ENCODE measurements at places on chromosomes 3 and 15.

GRCh38 chr3:24548278-24548677 is 53.6 kb upstream of the THRB start:
- no peak for DNase-seq

GRCh38 chr3:15750143-15750542 is 47.6 kb downstream of the ANKRD28 start:
- DNase-seq, result no peak

DNA sequence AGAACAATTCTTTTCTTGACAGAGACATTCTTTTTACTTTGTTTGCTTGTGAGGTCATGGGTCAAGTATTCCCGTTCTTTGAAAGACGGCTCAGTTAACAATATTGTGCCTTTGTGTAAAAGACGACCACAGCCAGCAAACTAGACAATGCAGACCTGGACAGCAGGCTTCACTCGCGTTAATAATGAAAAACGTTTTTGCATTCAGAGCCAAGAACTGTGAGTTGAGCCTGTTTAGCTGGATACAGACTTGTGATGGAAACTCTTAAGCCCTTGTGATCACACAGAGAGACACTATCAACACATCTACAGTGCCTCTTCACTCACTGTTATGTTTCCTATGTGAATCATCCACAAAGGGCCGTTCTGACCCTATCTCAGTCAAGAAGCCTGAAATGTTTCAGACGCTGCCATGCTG is 37.3 kb upstream of the CMTM7 start:
- DNase-seq, result no peak

DNA sequence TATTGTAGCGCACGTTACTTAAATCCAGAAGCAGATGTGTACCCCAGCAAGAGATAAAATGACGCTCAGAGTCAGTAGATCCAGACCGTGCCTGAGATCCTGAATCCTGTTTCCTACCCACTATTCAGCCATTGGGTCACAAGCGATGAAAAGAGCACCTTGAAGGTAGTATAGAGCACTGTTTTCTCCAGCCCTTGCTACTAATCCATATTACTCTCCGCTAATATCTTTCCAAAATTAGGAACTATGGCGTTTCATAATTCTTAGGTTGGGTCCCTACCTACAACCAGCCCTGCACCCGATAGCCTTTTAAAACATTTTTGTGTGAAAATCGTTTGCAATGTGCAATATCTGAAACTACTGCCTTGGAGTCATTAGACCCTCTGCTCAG is 596 bp downstream of the BTD start:
- DNase-seq, result no peak

DNA sequence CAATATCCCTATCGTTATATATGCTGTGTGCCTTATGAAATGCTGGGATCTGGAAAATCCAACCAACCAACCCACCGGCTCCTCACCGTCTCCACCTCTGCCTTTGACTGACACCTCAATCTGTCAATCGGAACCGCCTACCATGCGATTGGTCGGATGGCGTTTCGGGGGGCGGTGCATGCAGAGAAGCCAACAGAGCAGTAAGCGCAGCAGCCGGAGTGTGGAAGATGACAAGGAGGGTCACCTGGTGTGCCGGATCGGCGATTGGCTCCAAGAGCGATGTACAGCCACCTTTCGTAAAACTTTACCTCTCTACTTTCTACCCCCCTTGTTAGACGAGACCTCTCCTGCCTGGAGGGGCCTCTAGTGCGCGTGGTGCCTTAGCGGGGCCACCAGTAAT is 6.3 kb downstream of the CLK3 start:
- DNase-seq, result no peak

DNA sequence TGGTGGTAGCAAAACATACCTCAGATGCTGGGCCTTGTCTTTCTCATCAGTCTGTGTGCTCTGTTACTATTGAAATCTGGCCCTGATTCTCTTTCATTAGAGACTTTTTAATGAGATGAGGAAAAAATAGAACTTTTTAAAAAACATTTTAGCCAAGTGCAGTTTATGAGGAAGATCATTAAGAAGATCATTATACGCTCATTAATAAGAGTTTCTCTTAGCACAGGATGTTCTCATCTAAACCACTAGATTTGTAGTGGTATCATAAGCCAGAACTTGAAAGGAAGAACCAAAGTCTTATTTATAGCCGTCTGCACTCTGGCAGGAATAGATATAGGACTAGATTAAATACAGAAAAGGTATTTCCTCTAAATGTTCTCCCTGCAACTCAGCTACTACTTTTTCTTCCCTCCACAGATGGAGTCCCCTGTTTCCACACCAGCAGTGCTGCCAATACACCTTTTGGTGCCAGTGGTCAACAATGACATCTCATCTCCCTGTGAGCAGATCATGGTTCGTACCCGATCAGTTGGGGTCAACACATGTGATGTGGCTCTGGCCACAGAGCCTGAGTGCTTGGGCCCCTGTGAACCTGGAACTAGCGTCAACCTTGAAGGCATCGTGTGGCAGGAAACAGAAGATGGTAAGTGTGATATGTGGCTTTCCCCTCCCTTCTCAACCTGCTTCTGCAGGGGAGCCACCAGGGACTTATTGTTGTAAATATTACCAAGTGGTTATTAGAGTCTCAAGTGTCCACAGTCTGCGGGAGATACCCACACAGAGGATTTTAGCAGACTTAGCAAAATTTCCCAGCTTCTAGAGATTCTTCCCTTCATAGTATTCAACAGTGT is 152.8 kb downstream of the RBPMS2 start:
- peak; percentile 12 for DNase-seq

DNA sequence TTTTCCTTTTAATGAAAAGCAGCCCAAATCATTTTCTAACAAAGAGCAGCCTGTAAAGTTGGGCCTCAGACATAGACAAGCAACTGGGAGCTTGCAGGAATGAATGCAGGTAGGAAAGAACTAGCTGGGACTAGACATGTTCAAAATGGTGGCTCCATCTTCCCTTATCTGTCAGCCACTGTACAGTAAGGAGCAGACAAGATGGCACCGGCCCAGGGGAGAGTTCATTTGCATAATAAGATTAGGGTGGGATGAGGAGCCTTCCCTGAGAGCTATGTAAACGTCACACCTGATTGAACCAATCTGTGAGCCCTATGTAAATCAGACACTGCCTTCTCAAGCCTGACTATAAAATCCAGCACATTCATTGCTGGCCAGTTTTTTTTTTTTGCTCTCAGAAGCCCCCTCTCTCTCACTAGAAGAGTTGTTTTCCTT is 59.7 kb upstream of the GK5 start:
- no peak for DNase-seq

GRCh38 chr3:7285505-7285904 is 424.6 kb downstream of the GRM7 start:
- DNase-seq, result no peak

GRCh38 chr15:33111041-33111451 is 83.5 kb downstream of the FMN1 start:
- no peak for DNase-seq

DNA sequence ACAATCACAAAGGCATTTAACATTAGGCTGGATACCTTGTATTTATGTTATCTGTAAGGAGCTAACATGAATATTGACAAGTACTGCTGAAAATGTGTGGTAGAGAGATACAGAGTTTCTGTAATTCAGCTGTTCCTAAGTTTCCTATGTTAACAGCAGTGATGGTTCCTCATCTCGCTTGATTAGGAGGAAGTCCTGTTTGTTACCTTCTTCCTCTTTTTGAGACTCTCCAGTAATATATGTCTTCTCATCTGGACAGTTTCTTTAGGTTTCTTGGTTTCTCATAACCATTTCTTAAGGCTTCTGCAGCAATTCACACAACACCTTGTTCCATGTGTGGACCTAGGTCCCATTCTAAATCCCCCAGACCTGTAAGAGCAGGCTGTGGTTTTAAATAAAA is 11.4 kb upstream of the PEX5L start:
- DNase-seq, result no peak

- no peak for DNase-seq
Observed at GRCh38 chr3:40915346-40915865, 283.9 kb upstream of the CTNNB1 start.

DNA sequence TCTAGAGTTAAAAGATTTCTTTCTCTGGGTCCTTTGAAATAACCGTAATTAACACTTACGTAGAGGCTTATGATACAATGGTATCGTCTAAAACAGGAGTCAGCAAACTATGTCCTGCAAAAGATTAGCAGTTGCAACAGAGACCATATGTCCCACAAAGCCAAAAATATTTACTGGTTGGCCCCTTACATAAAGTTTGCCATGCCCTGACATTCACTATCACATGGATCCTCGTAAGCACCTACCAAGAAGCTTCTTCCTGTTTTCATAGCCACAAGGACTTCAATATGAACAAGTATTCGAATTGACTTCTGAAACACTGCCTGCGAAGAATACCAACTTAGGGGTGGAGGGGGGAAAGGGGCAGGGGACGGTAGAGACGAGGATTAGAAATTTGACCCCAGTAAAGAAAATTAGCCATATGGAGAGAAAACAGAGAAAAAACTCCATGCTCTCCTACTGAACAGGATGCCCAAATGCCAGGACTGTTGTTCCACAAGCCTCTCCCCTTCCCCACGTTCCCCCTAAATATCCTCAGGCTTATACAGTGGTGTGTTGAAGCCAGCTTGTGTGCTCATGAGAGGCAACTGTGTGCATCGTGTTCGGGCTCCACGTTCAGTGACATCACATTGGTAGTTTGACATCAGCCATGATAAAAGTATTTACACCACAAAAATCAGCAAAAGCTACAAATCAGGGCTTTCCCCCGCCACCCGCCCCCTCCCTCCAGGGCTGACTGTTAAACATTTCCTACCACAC is 144.1 kb upstream of the HES1 start:
- no peak for DNase-seq

DNA sequence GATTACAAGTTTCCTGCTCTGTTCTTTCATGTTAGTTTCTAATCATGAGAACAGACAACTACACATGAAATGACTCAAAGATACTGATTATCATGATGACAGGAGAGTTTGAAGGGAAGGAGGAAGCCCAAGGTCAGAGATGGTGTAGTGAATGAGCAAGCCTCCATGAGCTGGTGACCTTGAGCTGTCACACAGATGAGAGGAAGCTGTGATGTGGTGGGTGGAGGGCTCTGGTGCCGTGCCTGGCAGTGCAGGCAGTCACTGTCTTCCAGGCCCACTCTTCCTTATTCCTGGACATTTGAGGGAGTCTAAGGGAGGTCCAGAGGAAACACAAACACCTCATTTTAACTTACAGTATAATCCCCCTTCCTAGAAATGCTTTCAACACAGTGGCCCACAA is 133.4 kb upstream of the ROPN1 start:
- DNase-seq, result no peak

DNA sequence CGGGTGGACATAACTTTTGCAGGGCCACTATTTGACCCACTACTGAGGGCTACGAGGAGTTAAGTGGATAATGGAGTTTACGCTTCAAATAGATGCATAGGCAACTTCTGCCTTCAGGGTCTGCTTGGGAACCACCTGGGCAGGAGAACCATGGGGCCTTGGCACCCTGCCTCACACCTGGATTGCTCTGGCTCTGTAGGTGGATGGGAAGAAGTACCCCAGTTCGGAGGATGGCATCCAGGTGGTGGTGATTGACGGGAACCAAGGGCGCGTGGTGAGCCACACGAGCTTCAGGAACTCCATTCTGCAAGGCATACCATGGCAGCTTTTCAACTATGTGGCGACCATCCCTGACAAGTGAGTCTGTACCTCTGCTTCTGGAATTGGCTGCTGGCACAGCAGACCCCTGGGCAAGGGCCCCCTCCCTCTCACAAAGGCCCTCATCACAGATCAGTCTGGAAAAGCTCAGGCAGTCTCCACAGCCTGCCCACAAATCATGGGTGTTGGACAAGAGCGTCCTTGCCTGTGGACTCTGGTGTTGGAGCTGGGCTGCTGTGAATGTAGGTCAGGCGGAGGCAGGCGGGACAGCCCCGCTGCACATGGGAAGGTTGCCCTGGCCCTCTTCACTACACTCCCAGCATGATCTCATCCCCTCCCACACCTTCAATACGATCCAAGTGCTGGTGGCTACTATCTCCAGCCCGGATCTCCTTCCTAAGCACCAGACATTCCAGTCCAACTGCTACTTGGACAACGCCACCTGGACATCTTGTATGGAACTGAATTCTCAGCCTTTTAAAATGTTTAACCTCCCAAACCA is 46.7 kb downstream of the MESD start:
- no peak for DNase-seq

DNA sequence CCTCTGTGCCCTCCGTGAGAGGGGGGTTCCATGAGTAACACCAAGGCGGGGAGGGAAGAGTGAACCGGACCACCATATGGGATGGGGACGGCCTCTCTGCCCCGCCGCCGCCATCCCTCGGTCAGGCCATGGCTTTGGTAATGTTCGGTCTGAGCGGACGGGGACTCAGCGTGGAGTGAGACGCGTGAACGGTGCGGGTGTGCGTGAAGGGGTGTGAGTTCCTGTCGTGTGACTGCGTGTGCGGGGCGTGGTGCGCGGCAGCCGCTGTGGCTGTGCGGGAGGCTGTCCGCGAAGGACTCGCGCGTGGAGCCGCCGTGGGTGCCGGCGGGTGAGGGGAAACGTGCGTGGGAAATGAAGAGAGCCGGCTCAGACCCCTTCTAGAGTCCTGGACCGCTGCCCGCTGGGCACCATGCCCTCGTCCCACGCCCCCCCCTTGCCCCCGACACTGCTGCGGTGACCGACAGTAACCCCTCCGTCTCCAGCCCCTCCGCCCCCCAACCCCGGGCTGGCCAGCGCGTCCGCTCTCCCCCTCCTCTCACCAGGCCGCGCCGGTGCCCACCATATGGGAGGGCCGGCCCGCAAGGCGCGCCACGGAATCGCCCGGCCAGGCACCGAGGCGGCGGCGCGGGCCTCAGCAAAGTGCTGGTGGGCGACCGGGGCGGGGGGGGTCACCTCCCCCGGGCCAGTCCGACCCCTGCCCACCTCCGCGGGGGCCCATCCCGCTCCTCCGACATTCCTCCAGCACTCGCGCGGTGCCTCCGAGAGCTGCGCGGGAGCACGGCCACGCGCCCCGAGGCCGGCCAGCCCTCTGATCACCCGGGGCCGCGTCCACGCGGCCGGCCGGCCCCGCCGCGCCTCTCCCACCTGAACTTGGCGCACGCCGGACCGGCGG is 589 bp downstream of the KLF15 start:
- DNase-seq, result no peak

- no peak for DNase-seq
Observed at GRCh38 chr3:61053781-61054496, 197.3 kb downstream of the FHIT start.

DNA sequence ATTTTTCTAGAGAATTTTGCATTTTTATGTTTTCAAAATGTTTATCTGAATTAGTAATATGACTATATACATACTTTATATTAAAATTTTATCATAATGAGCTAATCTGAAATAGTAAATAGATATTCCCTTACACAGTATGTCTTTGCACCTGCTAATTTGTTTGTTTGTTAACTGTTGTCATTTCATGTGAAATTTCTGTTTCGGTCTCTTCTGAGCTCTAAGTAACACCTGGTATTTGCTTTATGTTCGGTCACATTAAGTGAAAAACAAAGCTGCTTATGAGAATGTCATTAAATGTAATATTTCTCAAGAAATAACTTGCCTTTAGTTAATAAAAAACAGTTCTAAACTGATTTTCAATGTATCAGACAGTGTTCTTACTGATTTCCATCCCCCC is 61.1 kb downstream of the FNDC3B start:
- no peak for DNase-seq

DNA sequence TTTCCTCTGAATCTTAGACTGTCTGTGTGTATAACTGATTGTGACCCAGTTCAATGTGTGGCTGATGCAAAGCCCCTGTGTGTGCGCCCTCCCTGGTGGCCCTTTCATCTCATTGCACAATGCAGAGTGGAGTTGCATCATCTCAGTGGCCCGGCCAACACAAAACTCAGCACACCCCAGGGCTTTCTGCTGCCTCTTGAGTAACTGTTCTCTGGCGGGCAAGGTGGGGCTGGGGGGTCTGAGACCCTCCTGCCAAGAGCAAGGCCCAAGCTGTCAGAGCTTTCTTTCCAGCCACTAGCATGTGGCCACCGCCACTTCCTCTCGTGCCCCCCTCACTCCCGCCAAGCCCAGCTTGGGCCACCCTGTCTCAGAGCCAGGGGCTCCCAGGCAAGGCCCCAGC is 80.7 kb upstream of the ALDH1L1 start:
- no peak for DNase-seq
